ENCODE measurements at places on chromosomes 7 and 10. TPM values are rescaled to one million over a fixed set of nuclear protein-coding genes. Genes with fewer than 3 reads are reported as not detected.

CBX3 gene
- 148 TPM for total RNA-seq

SLC18A3 gene
- not detected for total RNA-seq

BTBD16 gene
- 0.27 TPM for total RNA-seq

PRKAG2 gene
- total RNA-seq: 3.9 TPM

TRPV5 gene
- 0.04 TPM for total RNA-seq

EMX2 gene
- total RNA-seq: 5.7 TPM

OLAH gene
- 0.13 TPM for total RNA-seq

DNA sequence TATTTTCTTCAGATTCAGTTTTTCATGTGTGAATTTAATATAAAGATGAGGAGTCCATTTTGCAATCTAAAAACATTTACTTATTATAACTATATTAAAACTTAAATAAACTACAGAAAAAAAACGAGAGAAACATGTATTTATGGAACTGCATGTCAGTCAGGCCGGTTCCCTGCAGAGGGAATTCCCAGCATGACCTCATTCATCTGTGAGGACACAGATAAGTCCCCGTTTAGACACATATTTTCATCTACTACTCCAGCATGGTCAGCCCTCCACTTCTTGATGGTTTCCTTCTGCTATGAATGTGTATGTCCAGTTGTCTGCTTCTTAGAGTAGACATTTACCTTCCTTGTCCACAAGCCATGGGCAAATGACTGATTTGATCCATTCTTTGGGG lies 339.1 kb downstream of the SEMA3D start:
- H3K4me3 ChIP-seq: no peak overlapping the region
- H3K27ac ChIP-seq: no peak overlapping the region
- DNase-seq: no peak
- H3K27me3 ChIP-seq: no peaks in the 10 kb centered on the region
- no peaks in the 10 kb centered on the region for H3K36me3 ChIP-seq

GRCh38 chr10:54120806-54121205 lies 680.2 kb downstream of the PCDH15 start:
- H3K4me1 ChIP-seq: no peaks in the 10 kb centered on the region
- H3K36me3 ChIP-seq: no peaks in the 10 kb centered on the region
- no peaks in the 10 kb centered on the region for H3K27me3 ChIP-seq
- no peak for DNase-seq

DNA sequence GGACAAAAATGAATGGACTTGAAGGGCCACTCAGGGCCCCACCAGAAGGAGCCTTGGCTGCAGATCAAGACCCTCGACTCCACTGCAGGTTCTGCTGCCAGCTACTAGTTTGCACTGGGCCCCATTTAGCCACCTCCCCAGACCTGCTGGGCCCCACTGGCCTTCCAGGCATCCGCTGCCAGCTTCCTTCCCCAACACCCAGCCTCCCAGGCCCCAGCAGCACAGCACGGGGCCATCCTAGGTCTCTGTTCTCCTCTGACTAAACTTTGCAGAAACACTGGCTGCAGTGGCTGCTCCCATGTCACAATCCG lies 277.4 kb upstream of the KLF14 start:
- H3K27me3 ChIP-seq: no peaks in the 10 kb centered on the region
- no peaks in the 10 kb centered on the region for H3K36me3 ChIP-seq
- no peak overlapping the region for H3K27ac ChIP-seq
- no peak for DNase-seq
- no peak overlapping the region for H3K4me3 ChIP-seq
- H3K4me1 ChIP-seq: no peaks in the 10 kb centered on the region

- H3K36me3 ChIP-seq: no peaks in the 10 kb centered on the region
- peaks cover 4% of the 10 kb centered on the region for H3K27me3 ChIP-seq
- no peak overlapping the region for H3K4me3 ChIP-seq
Measured at GRCh38 chr10:34967335-34967880, 122.7 kb downstream of the CUL2 start.

SYNPO2L gene
- 35.6 TPM for total RNA-seq

CTAGE15 gene
- total RNA-seq: 0.13 TPM

TLL2 gene
- 0.71 TPM for total RNA-seq

GRCh38 chr10:93115661-93116383 lies 42.1 kb downstream of the CYP26A1 start:
- DNase-seq: peak; percentile 61
- H3K36me3 ChIP-seq: no peaks in the 10 kb centered on the region
- no peak overlapping the region for H3K27ac ChIP-seq
- H3K4me3 ChIP-seq: no peak overlapping the region

- H3K27ac ChIP-seq: peak within 1 kb of the TSS; percentile 67
- peak within 1 kb of the TSS; percentile 6 for H3K4me3 ChIP-seq
- H3K27me3 ChIP-seq: no peaks in the 10 kb centered on the region
Measured at GRCh38 chr7:22726907-22727713, at the start of gene IL6. TSS of gene IL6 (plus strand) at chr7:22727200. CDS start at chr7:22727263, 63 bp downstream.

IFIT1 gene
- 58.4 TPM for total RNA-seq

DNA sequence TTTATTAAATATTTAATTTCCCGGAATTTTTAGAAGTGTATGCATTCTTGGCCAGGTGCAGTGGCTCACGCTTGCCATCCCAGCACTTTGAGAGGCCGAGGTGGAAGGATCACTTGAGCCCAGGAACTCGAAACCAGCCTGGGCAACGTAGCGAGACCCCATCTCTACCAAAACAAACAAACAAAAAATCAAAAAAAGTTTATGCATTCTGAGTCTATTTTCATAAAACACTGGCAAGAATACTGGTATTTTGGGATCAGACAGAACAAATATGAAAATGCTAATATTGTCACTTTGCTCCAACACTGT lies 440.8 kb upstream of the FOXK1 start:
- H3K4me3 ChIP-seq: no peak overlapping the region
- no peaks in the 10 kb centered on the region for H3K4me1 ChIP-seq
- no peaks in the 10 kb centered on the region for H3K36me3 ChIP-seq
- no peaks in the 10 kb centered on the region for H3K27me3 ChIP-seq

GRCh38 chr7:1924258-1924817 lies 254.3 kb downstream of the ELFN1 start:
- H3K36me3 ChIP-seq: no peaks in the 10 kb centered on the region
- H3K4me1 ChIP-seq: peaks cover 17% of the 10 kb centered on the region
- no peak overlapping the region for H3K27ac ChIP-seq
- H3K4me3 ChIP-seq: no peak overlapping the region

GRCh38 chr7:129366-130221 lies 62.8 kb upstream of the FAM20C start:
- no peaks in the 10 kb centered on the region for H3K36me3 ChIP-seq
- no peak overlapping the region for H3K27ac ChIP-seq
- peak; percentile 67 for DNase-seq
- H3K4me1 ChIP-seq: peaks cover 45% of the 10 kb centered on the region
- H3K27me3 ChIP-seq: no peaks in the 10 kb centered on the region
- H3K4me3 ChIP-seq: no peak overlapping the region

MYPN gene
- 69.2 TPM for total RNA-seq

DNA sequence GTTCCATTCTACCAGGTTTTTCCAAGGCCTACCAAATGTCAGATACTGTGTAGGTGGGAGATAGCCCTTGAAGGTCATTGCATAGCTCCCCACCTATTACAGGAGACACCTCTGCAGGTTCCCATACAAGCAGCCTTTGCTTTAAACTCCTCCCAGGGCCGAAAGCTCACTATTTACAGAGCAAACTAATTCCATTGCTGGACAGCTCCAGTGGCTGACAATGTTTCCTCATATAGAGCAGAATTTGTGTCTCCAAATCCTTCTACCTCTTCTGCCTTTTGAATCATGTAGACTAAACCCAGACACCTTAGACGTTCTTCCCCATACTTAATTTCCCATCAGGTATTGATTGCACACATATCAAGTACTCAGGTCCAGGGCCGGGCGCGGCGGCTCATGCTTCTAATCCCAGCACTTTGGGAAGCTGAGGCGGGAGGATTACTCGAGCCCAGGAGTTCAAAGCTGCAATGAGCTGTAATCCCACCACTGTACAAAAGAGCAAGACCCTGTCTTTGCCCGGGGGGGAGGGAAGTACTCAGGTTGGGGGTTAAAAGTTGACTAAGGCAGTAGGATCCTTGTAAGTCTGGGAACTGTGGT lies 2.1 kb downstream of the CNNM1 start:
- H3K27ac ChIP-seq: no peak overlapping the region
- peaks cover 7% of the 10 kb centered on the region for H3K4me1 ChIP-seq
- H3K4me3 ChIP-seq: no peak overlapping the region
- peak; percentile 19 for DNase-seq

DNA sequence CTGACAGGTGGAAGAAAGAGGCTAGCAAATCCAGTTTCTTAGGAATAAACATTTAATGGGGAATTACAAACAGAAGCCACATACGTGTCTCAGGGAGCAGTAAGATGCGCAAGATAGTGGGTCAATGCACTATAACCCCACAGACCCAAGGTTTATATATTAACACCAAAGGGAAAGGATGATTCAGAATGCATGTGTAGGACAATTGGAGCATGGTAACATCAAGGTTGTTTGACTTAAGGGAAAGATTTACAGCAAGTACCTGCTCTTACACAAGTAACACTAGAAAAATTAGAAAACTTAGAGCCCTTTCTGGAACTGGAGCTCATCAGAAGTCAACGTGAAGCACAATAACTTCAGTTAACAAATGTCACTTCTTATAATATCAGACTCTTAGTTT lies 161.1 kb upstream of the ZWINT start:
- no peaks in the 10 kb centered on the region for H3K4me1 ChIP-seq
- no peak overlapping the region for H3K27ac ChIP-seq
- H3K36me3 ChIP-seq: no peaks in the 10 kb centered on the region
- no peak overlapping the region for H3K4me3 ChIP-seq

GSTO1 gene
- 48.4 TPM for total RNA-seq

LIPN gene
- total RNA-seq: not detected

DNA sequence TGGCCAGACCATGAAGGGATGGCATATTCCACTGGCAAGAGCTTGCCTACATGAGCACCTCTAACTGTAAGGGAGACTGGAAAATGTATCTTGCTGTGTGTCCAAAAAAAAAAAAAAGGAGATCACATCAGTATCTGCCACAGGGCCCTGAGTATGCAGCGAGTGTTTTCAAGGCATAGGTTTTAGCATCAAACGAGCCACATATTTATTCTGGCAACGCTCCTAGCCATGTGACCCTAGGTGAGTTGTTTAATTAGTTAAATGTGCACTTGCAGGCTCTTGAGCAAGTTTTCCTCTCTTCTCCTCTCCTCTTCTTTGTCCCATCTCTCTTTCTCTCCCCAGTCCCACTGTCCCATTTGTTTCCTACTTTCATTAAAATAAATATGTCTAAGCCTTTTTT lies 428.7 kb upstream of the AKR1E2 start:
- no peak overlapping the region for H3K27ac ChIP-seq
- H3K27me3 ChIP-seq: no peaks in the 10 kb centered on the region
- no peak overlapping the region for H3K4me3 ChIP-seq
- no peak for DNase-seq

GRCh38 chr7:35694161-35694783 lies 663 bp downstream of the HERPUD2 start:
- peaks cover 30% of the 10 kb centered on the region for H3K4me1 ChIP-seq
- H3K4me3 ChIP-seq: peak overlapping the region; percentile 69
- DNase-seq: no peak
- peak overlapping the region; percentile 79 for H3K27ac ChIP-seq

CDC14C gene
- total RNA-seq: 0.04 TPM

GRCh38 chr7:139133335-139134139 lies 24.0 kb upstream of the ZC3HAV1 start:
- H3K27ac ChIP-seq: peak overlapping the region; percentile 77
- no peaks in the 10 kb centered on the region for H3K27me3 ChIP-seq
- H3K36me3 ChIP-seq: peaks cover 5% of the 10 kb centered on the region
- H3K4me3 ChIP-seq: peak overlapping the region; percentile 74
- peaks cover 9% of the 10 kb centered on the region for H3K4me1 ChIP-seq
- DNase-seq: peak; percentile 96

RBP4 gene
- total RNA-seq: 2.0 TPM

- H3K4me1 ChIP-seq: no peaks in the 10 kb centered on the region
- no peak overlapping the region for H3K4me3 ChIP-seq
- no peaks in the 10 kb centered on the region for H3K27me3 ChIP-seq
- no peaks in the 10 kb centered on the region for H3K36me3 ChIP-seq
Measured at GRCh38 chr10:52637592-52637991, 135.0 kb downstream of the MBL2 start.

RHBDD2 gene
- 9.1 TPM for total RNA-seq

- H3K36me3 ChIP-seq: no peaks in the 10 kb centered on the region
- no peaks in the 10 kb centered on the region for H3K4me1 ChIP-seq
- H3K27ac ChIP-seq: no peak overlapping the region
- no peak for DNase-seq
- H3K4me3 ChIP-seq: no peak overlapping the region
Measured at GRCh38 chr7:19051767-19052375, 65.6 kb downstream of the TWIST1 start.
